H9 (cell line): ENCODE measurements at places on chromosomes 11 and 22.

GRCh38 chr11:69962152-69962551 lies 116.0 kb upstream of the ANO1 start:
- no peak for DNase-seq

GRCh38 chr22:42946546-42947198 lies 68.3 kb downstream of the PACSIN2 start:
- peak; percentile 27 for DNase-seq

GRCh38 chr11:119042927-119043326 lies 12.2 kb upstream of the SLC37A4 start:
- DNase-seq = no peak

- DNase-seq = no peak
Observed at GRCh38 chr22:45010532-45010900, 711 bp upstream of the PHF21B start.

DNA sequence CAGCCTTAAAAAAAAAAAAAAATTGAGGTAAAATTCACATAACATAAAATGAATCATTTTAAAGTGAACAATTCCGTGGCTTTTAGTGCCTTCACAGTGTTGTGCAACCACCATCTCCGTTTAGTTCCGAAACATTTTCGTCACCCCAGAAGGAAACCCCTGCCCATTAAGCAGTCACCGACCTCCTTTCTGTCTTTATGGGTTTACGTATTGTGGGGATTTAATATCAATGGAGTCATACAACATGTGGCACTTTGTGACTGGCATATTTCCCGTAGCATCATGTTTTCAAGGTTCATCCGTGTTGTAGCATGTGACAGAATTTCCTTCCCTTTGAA lies 65.5 kb downstream of the BCR start:
- no peak for DNase-seq

- no peak for DNase-seq
Observed at GRCh38 chr22:48234011-48234410, 1471.6 kb downstream of the TBC1D22A start.

- DNase-seq = peak; percentile 46
Observed at GRCh38 chr11:123519055-123519796, 89.2 kb downstream of the GRAMD1B start.

- no peak for DNase-seq
Observed at GRCh38 chr22:45212306-45212709, 28.4 kb downstream of the KIAA0930 start.

DNA sequence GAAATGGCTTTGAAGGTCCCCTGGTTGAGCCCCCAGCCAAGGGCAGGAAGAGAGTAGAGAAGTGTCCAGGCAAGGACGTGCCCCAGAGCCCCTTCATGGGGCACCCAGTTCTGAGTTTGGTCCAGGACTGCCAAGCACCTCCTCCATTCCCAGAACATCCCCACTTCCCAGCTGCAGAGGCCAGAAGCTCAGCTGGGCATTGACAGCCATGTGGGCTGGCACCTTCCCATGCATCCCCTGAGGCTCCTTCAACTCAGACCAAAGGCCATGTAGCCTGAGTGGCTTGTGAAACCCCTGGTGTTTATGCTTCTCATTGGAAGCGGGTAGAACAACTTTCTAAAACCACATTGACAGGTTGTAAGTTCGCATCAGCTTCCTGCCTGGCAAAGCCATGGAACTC lies 789.6 kb downstream of the TBC1D22A start:
- no peak for DNase-seq

DNA sequence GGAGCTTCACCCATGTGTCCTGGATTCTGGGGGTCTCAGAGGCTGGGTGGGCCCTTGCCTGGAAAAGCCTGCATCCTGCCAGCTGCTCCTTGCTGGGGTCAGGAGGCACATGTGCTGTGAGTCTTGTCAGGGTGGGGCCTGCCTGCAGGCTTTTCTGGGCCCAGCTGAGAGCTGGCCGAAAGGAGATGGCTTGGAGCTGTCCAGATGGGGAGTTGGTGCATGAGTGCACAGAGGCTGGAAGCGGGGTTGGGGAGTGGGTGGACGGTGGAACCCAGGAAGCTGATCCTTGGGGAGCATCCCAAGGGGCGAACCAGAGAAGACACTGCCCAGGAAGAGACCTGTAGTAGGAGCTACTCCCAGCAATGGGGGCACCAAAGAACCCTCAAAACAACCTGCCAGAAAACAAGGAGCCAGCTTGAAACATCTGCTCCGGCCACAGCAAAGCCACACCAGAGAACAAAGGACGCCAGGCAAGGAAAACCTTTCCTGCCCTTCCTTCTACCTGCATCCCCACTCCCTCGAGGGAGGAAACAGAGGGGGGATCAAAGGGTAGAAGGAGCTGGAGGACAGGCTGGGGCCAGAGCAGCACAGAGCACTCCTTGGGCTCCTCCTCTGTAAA lies 8.2 kb upstream of the KCTD17 start:
- DNase-seq = no peak

DNA sequence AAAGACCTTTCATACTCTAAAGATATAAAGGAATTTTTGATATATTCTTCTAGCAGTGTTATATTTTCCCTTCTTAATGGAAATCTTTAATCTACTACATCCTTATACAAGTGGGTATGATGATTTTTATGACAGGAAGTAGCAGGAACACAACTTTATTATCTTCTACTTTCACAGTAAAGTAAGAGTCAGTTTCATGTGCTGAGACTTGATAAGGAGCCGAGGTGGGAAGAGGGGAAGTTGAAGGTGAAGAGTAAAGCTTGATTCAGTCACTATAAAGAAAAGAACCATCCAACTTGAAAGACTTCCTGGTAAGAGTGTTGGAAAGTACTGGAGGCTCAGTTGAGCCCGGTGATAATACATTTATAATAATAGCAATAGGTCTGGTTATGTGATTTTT lies 82.1 kb upstream of the PTH start:
- no peak for DNase-seq

DNA sequence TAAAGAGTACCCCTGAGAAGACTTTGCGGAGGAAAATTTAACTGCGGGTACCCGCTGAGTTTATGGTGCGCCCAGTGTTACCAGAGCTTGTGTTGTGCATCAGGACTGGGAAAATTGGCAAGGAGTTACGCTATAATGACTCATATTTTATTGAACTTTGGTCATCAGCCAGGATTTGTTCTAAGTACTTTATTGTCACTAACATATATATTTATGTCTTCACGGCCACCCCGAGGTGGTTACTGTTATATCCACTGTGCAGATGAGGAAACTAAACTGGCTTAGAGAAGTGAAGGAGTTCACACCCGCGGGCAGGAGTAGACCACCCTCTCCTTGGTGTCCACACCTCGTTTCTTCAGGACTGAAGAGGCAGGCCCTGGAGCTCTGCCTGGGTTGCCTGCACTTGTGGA lies 667 bp downstream of the ACCS start:
- no peak for DNase-seq

GRCh38 chr11:121420398-121420797 lies 31.7 kb upstream of the SORL1 start:
- DNase-seq = no peak

- no peak for DNase-seq
Observed at GRCh38 chr22:39177791-39178190, 25.3 kb upstream of the CBX7 start.

DNA sequence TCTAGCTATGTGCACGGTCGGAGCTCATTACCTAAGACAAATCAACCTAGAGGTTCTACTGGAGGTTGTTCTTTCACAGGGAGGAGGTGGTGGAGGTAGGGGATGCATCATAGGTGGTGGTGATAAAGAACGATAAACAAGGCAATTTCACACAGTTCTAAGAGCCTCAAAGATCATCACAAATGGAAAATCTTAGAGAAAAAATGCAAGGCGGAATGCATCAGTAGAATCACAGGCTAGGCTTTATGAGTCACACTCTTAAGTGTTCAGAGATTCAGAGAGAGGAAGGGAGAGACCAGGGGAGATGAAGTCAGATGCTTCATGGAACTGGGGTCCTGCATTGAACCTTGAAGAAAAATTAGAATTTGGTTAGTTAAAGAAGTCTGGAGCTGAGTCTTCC lies 58.3 kb downstream of the TMPRSS5 start:
- no peak for DNase-seq

DNA sequence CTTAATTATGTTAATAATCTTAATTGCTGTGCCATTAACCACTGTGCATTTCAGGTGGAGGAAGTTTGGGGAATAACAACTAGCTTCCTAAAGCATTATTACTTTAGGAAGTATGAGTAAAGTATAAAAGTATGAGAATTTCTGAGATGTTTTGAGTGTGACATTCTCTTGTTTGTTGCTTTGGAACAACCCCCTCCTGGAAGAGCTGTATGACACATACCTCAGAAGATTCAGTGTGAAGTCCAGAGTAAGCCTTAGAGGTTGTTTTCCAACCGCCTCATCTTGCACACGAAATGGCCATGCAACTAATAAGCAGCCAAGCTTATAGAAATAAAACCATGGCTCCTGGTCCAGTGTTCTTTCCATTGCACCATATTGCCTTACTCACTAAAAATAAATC lies 21.7 kb downstream of the CCDC81 start:
- DNase-seq = no peak

- no peak for DNase-seq
Observed at GRCh38 chr22:47250995-47251765, 488.7 kb downstream of the TBC1D22A start.

GRCh38 chr11:85718991-85719807 lies 33.2 kb upstream of the CCDC89 start:
- peak; percentile 63 for DNase-seq

- DNase-seq = no peak
Observed at GRCh38 chr11:42975180-42975529, 336.6 kb upstream of the API5 start.

- no peak for DNase-seq
Observed at GRCh38 chr11:16262645-16262955, 93.7 kb downstream of the SOX6 start.

DNA sequence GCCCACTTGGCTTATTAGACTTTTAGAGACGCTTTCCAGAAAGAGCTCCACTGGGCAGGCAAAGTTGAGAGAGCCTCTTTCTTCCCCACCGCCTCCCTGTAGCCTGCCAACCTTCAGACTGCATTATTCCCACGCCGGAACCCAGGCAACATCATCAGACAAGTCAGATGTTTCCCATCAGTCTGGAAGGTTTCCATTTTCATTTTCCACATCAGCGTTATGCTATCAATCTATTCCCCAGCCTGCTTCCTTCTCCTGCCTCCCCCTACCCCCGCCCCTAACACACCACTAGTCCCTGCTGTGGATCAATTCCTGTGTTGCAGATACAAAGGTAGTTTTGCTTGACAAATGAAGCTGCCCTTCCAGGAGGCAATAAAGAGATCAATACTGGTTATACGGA lies 184.8 kb downstream of the DSCAML1 start:
- DNase-seq = no peak
